ENCODE measurements at places on chromosomes 7 and 10. TPM values are rescaled to one million over a fixed set of nuclear protein-coding genes. Genes with fewer than 3 reads are reported as not detected.

The FOXK1 gene
- 15.2 TPM for total RNA-seq

The GIMAP1 gene
- total RNA-seq, result not detected

The GET4 gene
- 18.3 TPM for total RNA-seq

The CRYGN gene
- 0.56 TPM for total RNA-seq

The EDRF1 gene
- 25.9 TPM for total RNA-seq

The CYP26A1 gene
- 0.19 TPM for total RNA-seq

The SEC31B gene
- total RNA-seq, result 0.96 TPM

The LRIT1 gene
- total RNA-seq, result not detected

The OGDHL gene
- total RNA-seq, result 0.38 TPM

The GPR15LG gene
- total RNA-seq, result not detected

The AIFM2 gene
- total RNA-seq, result 6.8 TPM

The GDF2 gene
- not detected for total RNA-seq

The MKX gene
- total RNA-seq, result not detected

The ADD3 gene
- 557 TPM for total RNA-seq

The ALDH18A1 gene
- total RNA-seq, result 182 TPM

The DMBT1 gene
- total RNA-seq, result under 0.01 TPM

The IL2RA gene
- not detected for total RNA-seq

The LRRC72 gene
- not detected for total RNA-seq

The METTL27 gene
- total RNA-seq, result 9.9 TPM

The CUBN gene
- 0.77 TPM for total RNA-seq

The GSTO1 gene
- 337 TPM for total RNA-seq

The GLCCI1 gene
- total RNA-seq, result 2.9 TPM

The RGR gene
- total RNA-seq, result not detected

The ACTR1A gene
- 97.5 TPM for total RNA-seq

The SLC13A4 gene
- under 0.01 TPM for total RNA-seq

The PLOD3 gene
- 58.9 TPM for total RNA-seq

The TRIL gene
- total RNA-seq, result 0.56 TPM

The NPSR1 gene
- total RNA-seq, result not detected

The CPN1 gene
- total RNA-seq, result not detected

The C7orf33 gene
- not detected for total RNA-seq

The ENTPD7 gene
- total RNA-seq, result 24.2 TPM

The CCDC186 gene
- 20.0 TPM for total RNA-seq

The PALD1 gene
- 0.56 TPM for total RNA-seq

The KBTBD2 gene
- total RNA-seq, result 44.5 TPM

The MICALL2 gene
- total RNA-seq, result 20.9 TPM

The IFIT2 gene
- total RNA-seq, result 22.8 TPM

The AQP1 gene
- 152 TPM for total RNA-seq

The LAMTOR4 gene
- total RNA-seq, result 78.1 TPM

The FZD1 gene
- total RNA-seq, result 11.7 TPM

Data from regular cardiac myocyte (primary cell).